ENCODE measurements at places on chromosomes 2 and 18. TPM values are rescaled to one million over a fixed set of nuclear protein-coding genes. Genes with fewer than 3 reads are reported as not detected.

DNA sequence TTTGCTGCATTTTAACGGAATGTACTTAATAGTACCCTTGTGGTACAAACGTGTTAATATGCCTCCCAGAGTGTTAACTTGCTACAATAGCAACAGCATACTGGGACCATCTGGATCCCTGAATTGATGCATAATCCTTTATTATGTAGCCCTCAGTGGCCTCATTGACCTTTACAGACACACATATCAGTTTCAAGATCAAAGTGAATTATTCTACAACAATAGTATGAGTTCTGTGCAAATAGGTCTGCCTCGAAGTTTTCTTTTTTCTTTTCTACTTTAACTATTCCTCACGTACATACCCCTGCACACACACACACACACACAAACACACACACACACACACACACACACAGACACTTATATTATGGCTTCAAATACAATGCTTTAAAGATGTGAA lies 1622.1 kb downstream of the LRP1B start:
- DNase-seq = no peak

GRCh38 chr2:15677141-15677843 lies 85.6 kb downstream of the DDX1 start:
- no peak for DNase-seq

Gene CNGA3
- not detected for polyA plus RNA-seq

DNA sequence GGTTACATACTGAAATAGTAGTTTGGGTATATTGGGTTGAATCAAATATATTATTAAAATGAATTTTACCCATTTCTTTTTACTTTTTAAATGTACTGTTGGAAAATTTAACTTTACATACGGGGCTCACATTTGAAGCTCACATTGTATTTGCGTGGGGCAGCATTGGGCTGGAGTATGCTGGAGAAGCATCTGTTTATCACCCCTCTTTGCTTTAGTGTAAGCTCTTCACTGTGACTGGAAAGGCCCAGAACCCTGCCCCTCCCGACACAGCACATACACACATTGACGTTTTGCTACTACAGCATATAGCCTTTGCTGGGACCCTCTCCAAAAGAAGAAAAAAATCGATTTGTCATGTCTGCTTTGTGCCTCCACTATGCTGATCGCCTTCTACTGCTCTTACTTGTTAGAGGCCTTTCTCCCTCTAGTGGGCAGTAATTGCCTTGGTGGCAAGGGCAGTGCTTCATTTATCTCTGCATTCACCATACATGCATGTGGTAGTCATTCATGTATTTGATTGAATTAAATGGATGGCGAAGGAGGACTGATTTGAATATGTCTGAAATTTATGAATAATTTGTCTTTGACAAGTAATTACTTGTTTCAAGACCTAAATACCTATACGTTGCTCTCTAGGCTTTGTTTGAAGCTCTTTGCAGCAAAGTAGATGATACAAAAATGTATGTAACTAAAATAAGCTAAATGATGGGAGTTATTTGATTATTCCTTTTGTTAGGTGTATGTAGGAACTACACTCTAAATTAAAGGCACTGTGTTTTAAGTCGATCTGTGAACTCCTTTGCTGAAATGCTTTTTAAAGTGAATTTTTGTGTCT lies 37.4 kb downstream of the VAPA start:
- DNase-seq = peak; percentile 59

DNA sequence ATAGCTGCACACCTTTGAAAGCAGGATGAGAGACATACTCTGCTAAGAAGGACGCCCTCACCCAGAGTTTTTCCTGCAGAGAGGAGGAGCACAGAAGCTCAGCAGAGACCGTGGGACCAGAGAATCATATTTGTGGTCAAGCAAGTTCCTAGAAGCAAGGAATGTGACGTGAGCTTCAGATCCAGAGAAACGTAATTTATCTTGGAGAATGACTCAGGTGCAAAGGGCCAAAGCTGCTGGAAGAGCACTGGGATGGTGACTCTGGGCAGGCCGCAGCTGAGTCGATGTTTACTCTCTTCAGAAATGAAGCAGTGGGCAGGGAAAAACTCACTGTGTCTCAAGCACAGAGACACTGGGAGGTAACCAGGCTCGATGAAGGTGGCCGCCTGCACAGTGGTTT lies 50.1 kb upstream of the IGFBP2 start:
- peak; percentile 73 for DNase-seq
